Cerebellar nuclear complex (tissue), 1 donor: ENCODE measurements at places on chromosomes 1 and 21.

DNA sequence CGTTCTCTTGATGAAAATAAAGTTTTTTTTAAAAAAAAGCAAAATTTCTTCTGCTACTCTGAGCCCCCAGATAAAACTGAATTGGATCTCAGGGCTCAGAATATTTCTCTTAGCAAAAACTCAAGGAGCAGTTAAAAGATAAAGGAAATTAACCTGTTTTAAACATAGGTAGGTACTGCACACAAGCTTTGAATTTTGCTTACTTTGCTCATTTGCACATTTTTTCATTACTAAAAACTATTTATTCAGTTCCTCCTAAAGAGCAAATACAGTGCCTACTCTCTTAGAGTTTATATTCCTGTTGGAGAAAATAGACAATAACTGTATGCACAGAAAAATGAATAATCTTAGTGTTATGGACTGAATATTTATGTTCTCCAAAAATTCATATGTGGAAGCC is 13.0 kb upstream of the TNFSF4 start:
- no peak for DNase-seq

- no peak for DNase-seq
These were observed 418.9 kb upstream of the PRMT6 start for GRCh38 chr1:106637566-106637965.

DNA sequence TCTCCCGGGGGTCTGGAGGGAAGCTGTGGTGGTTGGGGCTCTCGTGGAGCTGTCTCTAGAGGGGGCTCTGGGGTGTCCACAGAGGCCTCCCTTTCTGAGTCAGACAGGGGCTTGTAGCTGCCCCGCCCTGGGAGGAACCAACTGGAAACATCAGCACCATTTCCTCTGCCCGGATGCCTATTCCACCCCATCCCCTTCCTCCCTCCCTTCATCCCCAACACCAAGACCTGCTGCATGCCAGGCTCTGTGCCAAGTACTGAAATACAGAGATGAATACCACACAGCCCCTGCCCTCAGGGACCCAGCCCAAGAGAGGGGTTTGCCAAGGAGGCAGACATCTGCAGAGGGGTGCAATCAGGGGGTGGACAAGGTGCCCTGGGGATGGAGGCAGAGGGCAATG is 125.6 kb upstream of the ADAR start:
- no peak for DNase-seq

DNA sequence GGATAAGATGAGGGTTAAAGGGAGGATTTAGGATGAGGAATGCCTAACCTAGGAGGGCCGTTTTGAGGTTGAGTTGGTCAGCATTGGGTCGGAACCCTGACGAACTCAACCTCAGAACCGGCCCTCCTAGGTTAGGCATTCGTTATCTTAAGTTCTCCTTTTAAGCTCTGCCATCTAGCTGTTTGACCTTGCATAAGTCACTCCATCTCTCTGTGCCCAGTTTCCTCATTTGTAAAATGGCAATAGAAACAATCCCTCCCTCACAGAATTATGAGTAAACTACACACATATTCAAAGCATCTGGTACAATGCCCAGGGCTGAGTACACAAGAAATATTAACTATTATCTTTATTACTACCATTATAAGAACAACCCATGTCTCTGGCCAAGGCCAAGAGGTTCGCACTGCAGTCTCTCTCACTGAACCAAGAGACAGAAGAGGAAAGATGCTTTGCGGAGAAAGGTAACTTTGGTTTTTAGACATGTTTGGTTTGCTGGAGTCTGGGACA is 4.8 kb downstream of the ABCB10 start:
- DNase-seq: no peak

GRCh38 chr1:19484798-19485361 is 459 bp downstream of the CAPZB start:
- no peak for DNase-seq

- DNase-seq: no peak
These were observed 20.5 kb downstream of the ARMH1 start for GRCh38 chr1:44694863-44695478.

DNA sequence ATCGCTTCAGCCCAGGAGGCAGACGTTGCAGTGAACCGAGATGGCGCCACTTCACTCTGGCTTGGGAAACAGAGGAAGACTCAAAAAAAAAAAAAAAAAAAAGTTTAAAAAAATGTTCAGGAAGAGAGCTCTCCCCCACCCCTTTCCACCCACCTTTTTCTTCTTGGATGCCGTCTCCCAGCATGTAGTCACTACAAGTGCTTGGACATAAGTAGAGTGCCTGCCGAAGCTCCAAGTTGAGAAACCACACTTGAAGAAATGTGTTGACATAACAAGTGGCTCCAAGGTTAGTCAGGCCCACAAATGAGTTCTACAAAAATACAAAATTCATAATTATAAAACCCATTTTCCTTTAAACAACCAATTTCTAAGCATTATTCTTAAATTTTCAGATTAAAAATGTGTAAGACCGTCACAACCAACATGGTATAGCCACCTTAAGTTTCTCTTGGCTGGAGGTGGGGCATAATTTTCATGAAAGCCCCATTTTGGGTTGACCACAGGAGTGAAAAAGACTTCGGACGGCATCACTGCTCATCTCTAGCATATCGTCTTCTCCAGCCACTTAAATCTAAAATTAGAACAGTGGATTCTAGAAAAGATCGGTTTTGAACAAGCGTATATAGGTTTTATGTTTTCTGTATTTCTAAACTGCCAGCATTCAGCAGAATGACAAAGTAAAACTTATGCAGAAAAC is 26.4 kb downstream of the USP48 start:
- DNase-seq: no peak

GRCh38 chr21:31988492-31989290 is 115.9 kb downstream of the HUNK start:
- no peak for DNase-seq

- DNase-seq: no peak
These were observed 14.8 kb downstream of the HSPG2 start for GRCh38 chr1:21922090-21923013.

- no peak for DNase-seq
These were observed 42.6 kb downstream of the LMX1A start for GRCh38 chr1:165313903-165314302.

DNA sequence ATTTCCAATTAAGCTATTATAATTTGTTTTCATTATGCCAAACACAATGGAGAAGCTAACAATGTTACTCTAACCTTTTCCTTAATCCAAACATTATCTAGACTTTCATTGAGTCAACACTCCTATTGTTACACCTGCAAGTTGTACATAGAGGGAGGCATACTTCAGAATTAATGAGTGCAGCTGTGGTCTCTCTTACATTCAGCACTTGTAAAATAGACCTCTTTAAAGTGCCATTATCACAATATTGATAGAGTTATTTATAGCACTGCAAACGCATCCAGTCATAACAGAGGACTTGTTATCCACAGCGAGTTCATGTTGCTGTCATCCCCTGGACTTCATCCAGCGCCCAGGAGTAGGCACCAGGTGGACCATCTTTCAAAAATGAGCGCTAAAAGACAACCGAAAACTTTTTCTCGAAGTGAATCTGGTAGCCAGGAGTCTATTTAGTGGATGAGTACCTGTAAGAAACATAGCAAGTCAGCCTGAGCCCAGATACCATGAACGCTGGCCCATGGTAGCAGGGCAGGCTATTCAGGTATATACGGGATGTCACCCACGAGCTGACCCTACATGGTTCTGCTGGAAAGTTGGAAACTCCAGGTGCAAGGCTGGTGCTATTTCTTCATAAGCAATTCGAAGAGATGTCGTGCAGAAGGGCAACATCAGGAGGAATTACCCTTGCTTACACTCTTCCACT is 70.6 kb upstream of the NFIA start:
- no peak for DNase-seq

GRCh38 chr1:181794332-181794731 is 267.2 kb downstream of the ZNF648 start:
- no peak for DNase-seq
